ENCODE measurements at places on chromosomes 16 and 17.

DNA sequence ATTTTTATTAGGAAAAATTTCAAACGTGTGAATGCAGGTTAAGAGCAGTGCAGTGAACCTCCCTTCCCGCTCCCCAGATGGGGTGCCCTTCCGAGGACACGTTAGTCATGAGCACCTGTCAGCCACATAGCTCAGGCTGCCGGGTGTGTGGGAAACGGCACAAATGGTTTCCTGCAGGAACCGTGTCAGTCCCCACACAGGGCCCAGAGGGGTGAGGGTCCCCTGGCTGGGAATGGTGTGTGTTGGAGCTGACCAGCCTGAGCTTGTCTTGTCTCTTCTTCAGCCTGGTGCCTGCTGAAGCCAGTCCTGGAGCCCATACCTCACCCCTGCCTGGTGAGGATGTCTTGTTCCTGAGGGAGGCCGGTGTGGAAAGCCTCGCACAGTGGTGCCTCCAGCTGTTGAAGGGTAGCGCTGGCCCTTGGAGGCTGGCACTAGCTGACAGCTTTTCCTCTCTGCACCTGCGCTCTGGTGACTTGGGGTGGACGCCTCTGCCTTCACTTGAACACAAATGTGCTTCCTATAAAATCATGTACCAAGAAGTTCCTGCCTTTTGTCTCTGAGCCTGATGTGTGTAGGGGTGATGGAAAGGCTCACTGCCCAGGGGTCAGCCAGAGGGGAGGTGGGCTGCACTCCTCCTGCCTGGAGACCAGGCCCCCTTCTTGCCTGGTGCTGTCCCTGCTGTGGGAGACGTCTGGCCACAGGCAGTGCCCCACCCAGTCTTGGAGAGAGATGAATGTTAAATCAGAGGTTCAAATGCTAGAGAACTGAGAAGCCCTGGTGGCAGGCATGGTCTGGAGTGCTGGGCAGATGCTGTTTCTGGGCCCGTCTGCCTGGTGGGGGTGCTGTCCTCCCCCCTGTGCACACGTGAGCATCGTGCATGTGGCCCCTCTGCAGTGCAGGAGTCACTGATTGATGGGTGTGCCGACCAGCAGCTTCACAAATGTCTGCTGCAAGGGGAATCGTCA lies 102.6 kb upstream of the ZNF750 start:
- DNase-seq = no peak

DNA sequence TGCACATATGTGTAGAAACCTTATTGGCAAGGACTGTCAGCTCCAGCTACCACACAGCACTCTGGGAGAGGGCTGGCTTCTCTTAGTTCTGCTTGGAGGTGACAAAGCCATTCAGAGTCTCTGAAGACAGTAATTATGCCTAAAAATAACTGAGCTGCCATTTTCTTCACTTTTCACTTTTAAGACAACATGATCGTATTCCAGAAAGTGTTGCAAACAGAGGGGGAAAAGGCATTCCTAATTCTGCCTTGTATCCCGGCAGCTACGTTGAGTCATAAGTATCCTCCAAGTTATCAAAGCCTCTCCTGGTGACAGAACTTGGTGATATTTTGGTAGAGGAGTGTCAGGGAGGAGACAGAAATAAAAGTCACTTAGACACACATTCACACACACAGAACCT lies 327.7 kb downstream of the HAPSTR1 start:
- DNase-seq = no peak

DNA sequence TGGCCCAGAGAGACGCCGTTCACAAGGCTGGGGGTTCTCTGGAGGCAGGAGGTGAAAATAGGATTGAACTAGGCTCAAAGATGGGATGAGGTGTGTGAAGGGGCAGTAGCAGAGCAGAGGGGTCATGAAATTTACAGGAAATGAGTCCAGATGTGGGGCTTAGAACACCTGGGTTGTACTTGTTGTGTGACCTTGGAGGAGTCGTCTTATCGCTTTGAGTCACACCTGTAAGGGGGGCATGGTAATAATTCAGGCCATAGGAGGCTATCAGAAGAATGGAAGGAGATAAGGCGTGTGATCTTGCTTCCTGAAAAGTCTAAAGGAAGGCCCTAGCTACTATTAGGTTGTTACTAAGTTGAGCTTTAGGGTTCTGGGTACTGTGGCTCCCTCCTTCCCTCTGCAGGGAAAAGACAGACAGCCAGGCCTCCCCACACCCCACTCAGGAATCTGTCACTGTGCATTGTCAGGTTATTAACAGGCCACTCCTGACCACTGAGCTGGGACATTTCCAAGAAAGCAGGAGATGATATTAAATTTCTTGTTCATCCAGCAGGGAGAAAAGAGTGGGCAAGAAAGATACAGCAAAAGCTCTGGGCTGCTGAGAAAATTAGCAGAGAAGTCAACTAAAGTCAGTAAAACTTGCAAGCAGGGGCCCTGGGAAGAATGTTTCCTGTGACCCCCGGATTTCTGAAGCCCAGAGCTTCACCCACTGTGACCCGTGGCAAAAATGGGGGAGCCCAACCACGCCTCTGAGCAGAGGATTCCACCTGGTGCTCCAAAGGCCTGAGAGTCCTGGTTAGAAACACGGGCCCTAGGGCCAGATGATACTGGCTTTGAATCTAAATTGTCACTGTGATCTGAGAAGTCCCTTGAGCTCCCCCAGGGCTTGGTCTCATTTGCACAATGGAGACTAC lies 6.0 kb upstream of the CDC42EP4 start:
- DNase-seq = no peak

DNA sequence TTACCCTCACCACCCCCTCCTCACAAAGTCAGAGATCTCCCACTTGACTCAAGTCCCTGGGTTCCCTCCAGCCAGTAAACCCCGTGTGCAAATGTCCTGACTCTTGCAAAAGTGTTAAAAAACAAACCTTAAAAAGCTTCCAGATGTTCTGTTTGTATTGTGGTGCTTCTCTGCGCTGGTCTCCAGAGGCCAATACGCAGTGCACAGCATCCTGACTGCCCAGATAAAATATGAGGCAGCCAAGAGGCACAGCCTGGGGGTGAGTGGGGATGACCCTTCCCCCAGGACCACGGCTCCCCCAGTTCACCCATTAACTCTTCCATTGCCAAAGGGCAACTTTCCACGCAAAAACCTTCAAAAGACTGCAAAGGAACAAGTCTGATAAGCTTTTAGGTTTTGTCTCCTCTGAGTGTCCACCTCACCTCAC lies 291.8 kb downstream of the SOX9 start:
- no peak for DNase-seq

DNA sequence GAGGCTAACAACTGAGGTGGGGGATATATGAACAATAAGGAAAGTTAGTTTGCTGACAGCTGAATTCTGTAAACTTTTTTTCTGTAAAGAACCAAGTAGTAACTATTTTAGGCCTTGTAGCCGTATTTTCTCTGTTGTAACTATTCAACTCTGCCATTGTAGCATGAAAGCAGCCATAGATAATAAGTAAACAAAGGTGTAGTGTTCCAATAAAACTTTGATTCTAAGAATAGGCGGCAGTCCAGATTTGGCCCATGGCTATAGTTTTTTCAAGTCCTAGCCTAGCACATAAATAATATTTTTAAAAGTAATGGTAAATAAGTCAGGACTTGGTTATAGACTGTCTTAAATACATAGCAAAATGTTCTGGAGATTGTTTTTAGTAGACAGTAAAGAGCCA lies 142.0 kb downstream of the STXBP4 start:
- no peak for DNase-seq

DNA sequence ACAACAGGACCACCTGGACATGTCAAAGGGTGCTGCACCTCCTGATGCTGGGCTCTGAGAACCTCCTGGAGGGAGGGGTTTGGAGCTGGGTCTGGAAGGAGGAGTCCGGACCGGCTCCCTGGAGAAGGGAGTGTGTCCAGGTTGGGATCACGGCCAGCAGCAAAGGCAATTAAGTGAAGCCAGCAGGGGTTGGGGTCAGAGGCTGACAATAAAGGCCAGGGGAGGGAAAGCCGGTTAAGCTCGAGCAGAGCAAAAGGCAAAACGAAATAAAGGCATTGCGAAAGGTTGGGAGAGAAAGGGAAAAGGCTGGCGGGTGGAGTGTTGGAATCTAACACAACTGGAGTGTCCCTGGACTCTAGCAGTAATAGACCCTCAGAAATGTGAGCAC lies 992 bp upstream of the CACNG4 start:
- no peak for DNase-seq

- no peak for DNase-seq
These were observed 17.6 kb upstream of the CYLD start for GRCh38 chr16:50724306-50724705.

GRCh38 chr17:78824240-78824639 lies 16.4 kb downstream of the USP36 start:
- no peak for DNase-seq

GRCh38 chr16:12188935-12189249 lies 212.4 kb downstream of the SNX29 start:
- DNase-seq = no peak

DNA sequence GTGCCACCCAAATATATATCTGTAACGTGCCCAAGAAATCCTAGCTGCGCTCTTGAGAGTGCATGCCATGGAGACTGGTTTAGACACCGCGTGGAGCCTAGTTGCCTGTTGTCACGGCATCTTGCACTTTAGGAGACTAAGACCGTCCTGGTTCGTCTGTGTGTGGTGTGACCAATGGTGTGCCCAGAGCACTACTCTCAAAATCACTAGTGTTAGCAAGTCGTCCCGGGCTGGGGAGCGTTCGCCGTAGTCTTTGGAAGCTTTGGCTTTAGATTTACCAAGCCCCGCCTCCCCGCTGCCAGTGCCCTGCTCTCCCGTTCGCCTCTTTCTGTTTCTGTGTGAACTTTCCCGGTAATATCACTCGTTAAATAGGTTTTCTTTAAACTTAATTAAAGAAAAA lies 27.0 kb downstream of the CLUH start:
- no peak for DNase-seq

DNA sequence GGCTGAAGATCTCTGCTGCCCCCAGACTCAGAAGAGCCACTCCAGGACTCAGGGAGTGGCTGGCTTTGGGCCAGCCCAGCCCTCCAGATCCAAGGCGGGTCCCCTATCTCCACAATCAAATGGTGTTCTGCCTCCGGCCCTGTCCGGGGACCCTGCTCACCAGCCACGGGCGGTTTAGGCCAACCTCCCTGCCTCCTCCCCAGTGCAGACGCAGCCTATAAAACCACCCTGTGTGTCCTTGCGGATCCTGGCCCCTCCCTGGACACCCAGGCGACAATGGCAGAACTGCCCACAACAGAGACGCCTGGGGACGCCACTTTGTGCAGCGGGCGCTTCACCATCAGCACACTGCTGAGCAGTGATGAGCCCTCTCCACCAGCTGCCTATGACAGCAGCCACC lies at the start of gene SLC12A3:
Gene SLC12A3, plus strand, starts transcription at position 248 of the 400 bp plus-strand sequence. Its CDS starts 29 bp downstream, at position 277.
- DNase-seq = no peak

- no peak for DNase-seq
These were observed 1.2 kb downstream of the NLGN2 start for GRCh38 chr17:7408863-7409262.

- DNase-seq = no peak
These were observed 52.1 kb upstream of the DOC2B start for GRCh38 chr17:233473-233941.

- DNase-seq = no peak
These were observed 9.8 kb downstream of the SARM1 start for GRCh38 chr17:28381141-28381825.

- no peak for DNase-seq
These were observed 36.1 kb upstream of the FASN start for GRCh38 chr17:82134101-82134500.

DNA sequence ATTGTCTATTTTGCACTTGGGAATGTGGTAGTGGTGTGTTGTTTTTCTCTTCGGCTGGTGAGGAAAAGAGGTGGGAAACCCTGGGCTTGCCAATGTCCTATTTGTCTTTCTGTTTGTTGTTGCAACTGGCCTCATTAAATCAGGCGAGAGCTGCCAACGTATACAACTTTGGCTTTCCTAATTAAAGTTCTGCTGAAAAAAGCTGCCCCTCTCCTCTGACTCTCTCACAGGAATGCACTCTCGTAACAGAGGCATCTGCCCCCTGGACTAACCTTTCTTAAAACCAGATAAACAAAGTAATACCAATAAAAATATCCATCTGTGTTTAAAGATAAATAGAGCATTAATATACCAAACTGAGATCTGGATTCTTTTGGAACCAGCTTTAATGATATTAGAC lies 7.8 kb downstream of the CDRT15 start:
- DNase-seq = peak; percentile 39

GRCh38 chr16:9050102-9050830 lies 41.2 kb upstream of the HAPSTR1 start:
- DNase-seq = no peak

- no peak for DNase-seq
These were observed 773 bp downstream of the NTN3 start for GRCh38 chr16:2471653-2472487.

- no peak for DNase-seq
These were observed 2.2 kb upstream of the KRT33A start for GRCh38 chr17:41352597-41353366.

- DNase-seq = peak; percentile 65
These were observed 18.8 kb downstream of the STX4 start for GRCh38 chr16:31052114-31052513.

DNA sequence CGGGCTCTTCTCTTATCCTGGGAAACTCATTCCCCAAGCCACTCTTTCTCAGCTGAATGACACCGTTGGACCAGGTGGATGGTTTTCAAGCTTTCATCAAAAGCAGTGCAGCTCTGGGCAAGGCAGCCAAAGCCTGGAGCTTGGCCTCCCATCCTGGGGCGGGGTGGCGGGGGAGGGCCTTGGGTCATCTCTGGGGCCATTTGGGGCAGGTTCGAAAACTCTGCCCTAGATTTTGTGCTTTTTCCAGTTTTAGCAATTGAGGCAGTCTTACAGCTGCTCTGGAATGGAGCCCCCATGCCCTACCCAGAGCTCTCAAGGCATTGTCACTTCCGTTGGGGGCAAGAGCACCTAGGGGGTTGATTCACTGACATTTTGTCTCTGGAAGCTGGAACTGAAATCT lies 9.1 kb downstream of the MPRIP start:
- no peak for DNase-seq

- DNase-seq = no peak
These were observed 12.6 kb upstream of the CLUH start for GRCh38 chr17:2723997-2724783.

DNA sequence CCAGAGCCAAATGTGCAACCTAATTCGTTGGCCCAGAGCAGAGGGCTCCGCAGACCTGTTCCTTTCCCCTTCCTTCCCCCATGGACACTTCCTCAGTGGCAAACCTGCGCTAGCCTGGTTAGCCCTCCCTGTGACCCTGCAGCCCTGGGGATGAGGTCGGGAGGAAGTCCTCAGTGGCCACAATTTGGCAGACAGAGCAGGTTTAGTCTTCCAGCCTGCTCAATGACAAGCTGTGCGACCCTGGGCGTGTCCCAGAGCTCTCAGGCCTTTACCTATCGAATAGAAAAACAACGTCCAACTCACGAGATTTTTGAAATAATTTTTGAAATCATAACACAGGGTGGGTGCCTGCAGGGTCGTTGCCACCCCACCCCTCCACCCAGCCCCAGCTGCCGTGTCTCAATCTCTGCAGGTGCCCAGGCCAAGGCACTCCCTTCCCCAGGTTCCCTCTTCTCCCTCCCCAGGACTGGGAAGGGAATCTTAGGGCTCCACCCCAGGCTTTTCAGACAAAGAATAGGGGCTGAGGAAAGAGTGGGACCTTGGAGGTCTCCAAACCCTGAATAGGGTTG lies 1.4 kb downstream of the HBM start:
- no peak for DNase-seq

GRCh38 chr16:17348826-17349225 lies 121.9 kb downstream of the XYLT1 start:
- DNase-seq = no peak

- no peak for DNase-seq
These were observed 180.9 kb downstream of the RPTOR start for GRCh38 chr17:80725517-80725916.

GRCh38 chr17:65402513-65403496 lies 158.6 kb downstream of the AXIN2 start:
- DNase-seq = no peak
